ENCODE measurements at places on chromosomes 1 and 21.

DNA sequence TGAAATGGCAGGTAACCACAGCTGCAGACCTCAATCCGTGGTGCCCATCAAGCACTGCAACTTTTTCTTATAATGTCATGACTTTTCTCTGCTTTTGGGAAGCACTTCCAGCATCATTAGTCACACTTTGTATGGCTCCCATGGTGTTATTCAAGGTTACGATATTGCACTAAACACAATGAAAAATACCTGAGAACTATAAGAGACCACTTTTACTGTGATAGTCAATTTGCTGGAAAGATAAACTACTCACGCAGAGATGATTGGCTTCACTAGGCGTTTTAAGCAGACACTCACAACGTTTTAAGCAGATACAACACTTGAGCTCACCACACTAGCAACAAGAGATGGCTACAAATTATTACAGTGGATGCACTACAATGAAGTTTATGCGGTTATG, 103.2 kb upstream of the CHRM3 start:
- H3K27ac ChIP-seq, result no peak overlapping the region
- H3K4me1 ChIP-seq, result no peaks in the 10 kb centered on the region
- H3K4me3 ChIP-seq, result no peak overlapping the region
- no peaks in the 10 kb centered on the region for H3K27me3 ChIP-seq
- H3K36me3 ChIP-seq, result no peaks in the 10 kb centered on the region

DNA sequence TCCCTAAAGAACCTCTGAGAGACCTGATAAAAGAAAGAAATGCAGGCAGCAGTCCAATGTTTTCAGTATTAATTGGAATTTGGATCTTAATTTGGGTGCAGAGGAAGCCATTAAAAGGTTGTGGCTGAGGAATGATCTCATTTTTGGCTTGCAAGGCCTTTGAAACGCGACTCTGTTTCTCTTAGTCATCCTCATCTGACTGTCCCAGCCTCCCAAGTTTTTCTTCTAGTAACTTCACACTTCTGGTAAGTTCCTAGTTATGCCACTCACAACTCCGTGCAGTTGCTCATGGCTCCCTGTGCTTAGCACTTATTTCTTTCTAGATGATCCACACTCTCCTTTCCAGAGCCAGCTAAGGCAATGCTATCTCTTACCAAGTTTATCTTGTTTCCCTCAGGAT, 147.4 kb upstream of the USP24 start:
- no peaks in the 10 kb centered on the region for H3K36me3 ChIP-seq
- no peak for DNase-seq
- no peak overlapping the region for H3K4me3 ChIP-seq
- no peaks in the 10 kb centered on the region for H3K4me1 ChIP-seq
- H3K27me3 ChIP-seq, result no peaks in the 10 kb centered on the region
- no peak overlapping the region for H3K27ac ChIP-seq

GRCh38 chr1:37259019-37259418, 215.4 kb upstream of the ZC3H12A start:
- H3K27me3 ChIP-seq, result peaks cover 70% of the 10 kb centered on the region
- no peak overlapping the region for H3K4me3 ChIP-seq

GRCh38 chr1:227032396-227032795, 92.3 kb downstream of the COQ8A start:
- H3K27me3 ChIP-seq, result no peaks in the 10 kb centered on the region
- H3K4me1 ChIP-seq, result 0 out of 2 replicates have a peak, but pooled peaks cover 4% of the 10 kb centered on the region
- peaks cover 10% of the 10 kb centered on the region for H3K36me3 ChIP-seq
- no peak for DNase-seq
- no peak overlapping the region for H3K27ac ChIP-seq
- H3K4me3 ChIP-seq, result no peak overlapping the region

DNA sequence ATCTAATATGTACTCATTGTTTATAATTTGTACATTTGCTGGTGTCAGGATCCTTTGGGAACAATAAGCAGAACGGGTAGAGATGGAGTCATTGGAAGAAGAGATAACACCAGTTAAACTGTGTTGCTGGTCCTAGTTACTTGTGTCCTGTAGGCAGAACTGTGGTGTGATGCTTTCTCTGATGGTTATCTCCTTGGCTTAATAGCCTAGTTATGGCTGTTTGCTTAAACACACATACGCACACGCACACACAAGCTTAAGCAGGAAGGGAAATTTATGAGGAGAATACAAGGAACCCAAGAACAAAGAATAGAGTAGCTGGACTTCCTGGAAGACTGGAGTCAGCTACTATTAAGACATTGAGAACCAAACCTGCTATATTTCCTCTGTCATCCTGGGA, 5.7 kb upstream of the PKN2 start:
- H3K36me3 ChIP-seq, result no peaks in the 10 kb centered on the region
- peak overlapping the region; percentile 55 for H3K27ac ChIP-seq
- DNase-seq, result peak; percentile 65
- H3K4me3 ChIP-seq, result no peak overlapping the region

DNA sequence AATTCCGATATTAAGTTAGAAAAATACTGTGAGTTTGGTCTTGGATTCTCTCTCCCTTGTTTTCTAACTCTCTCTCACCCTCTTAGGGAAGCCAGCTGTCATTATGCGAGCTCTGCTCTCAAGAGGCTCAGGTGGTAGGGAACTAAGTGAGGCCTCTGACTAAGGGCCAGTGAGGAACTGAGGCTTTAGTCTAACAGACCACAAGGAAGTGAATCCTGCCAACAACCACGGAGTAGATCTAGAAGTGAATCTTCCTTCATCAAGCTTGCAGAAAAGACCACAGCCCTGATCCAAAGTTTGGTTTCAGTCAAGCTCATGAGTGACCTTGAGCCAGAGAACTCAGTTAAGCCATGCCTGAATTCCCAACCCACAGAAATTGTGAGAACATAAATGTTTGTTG, 180.1 kb upstream of the PRMT6 start:
- no peaks in the 10 kb centered on the region for H3K4me1 ChIP-seq
- no peaks in the 10 kb centered on the region for H3K27me3 ChIP-seq
- no peak overlapping the region for H3K4me3 ChIP-seq

- no peaks in the 10 kb centered on the region for H3K36me3 ChIP-seq
- H3K4me3 ChIP-seq, result no peak overlapping the region
- no peak overlapping the region for H3K27ac ChIP-seq
These were observed 292.8 kb upstream of the B3GALT2 start for GRCh38 chr1:193479187-193479586.

GRCh38 chr1:245752561-245752960, 597.8 kb downstream of the KIF26B start:
- H3K4me1 ChIP-seq, result no peaks in the 10 kb centered on the region
- H3K27me3 ChIP-seq, result no peaks in the 10 kb centered on the region
- H3K27ac ChIP-seq, result no peak overlapping the region
- DNase-seq, result no peak
- no peaks in the 10 kb centered on the region for H3K36me3 ChIP-seq

GRCh38 chr1:20212085-20212684, 25.9 kb upstream of the PLA2G2C start:
- peaks cover 53% of the 10 kb centered on the region for H3K4me1 ChIP-seq
- H3K4me3 ChIP-seq, result peak overlapping the region; percentile 36
- H3K27me3 ChIP-seq, result no peaks in the 10 kb centered on the region

DNA sequence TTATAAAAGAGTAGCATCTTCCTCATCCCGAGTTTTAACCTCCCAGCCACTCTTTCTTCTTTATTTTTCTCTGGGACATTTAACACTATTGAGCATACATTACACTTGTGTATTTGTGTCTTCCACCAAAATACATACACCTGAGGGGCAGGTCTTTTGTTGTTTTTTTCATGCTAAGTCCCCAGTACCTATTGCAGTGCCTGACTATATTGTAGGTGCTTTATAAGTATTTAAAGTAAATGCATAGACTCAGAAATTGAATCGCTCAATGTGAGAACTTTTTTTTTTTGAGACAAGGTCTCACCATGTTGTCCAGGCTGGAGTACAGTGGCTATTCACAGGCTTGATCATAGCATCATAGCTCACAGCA, 7.8 kb upstream of the SEMA4A start:
- no peak for DNase-seq
- no peak overlapping the region for H3K27ac ChIP-seq
- H3K27me3 ChIP-seq, result no peaks in the 10 kb centered on the region
- no peaks in the 10 kb centered on the region for H3K36me3 ChIP-seq
- H3K4me1 ChIP-seq, result peaks cover 15% of the 10 kb centered on the region

DNA sequence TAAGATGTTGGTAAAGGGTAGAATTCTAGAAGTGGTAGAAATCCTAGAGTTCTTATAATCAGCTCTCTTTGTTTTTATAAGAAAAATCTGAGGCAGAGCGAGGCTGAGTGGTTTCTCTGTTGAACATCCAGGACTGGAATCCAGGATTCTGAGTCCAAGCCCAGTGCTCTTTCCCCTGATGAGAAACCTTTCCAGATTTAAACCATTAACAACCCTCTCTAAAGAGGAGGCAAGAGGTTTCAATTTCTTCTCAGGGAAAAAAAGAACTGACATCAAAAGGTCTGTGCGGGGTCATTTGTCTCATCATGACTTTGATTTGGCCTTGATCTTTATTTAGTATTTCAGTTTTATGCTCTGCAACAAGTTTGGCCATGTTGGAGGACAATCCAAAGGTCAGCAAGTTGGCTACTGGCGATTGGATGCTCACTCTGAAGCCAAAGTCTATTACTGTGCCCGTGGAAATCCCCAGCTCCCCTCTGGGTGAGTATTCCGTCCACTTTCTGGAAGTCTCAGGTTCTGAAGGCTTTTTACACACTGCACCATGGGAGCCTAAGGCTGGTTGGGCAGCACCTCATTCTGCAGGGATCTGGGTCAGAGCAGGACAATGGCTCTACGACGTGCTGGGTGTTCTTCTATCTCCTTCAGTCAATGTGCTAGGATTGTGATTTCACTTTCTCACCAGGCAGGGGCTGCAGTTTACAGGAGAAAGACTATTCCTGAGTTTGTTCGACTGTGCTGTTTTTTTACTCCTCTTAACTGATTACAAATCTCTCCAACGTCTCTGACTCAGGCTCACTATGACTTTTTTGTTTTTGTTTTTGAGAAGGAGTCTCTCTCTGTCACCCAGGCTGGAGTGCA, 18.9 kb upstream of the CCT8 start:
- H3K4me3 ChIP-seq, result no peak overlapping the region
- no peak for DNase-seq
- H3K27ac ChIP-seq, result no peak overlapping the region

DNA sequence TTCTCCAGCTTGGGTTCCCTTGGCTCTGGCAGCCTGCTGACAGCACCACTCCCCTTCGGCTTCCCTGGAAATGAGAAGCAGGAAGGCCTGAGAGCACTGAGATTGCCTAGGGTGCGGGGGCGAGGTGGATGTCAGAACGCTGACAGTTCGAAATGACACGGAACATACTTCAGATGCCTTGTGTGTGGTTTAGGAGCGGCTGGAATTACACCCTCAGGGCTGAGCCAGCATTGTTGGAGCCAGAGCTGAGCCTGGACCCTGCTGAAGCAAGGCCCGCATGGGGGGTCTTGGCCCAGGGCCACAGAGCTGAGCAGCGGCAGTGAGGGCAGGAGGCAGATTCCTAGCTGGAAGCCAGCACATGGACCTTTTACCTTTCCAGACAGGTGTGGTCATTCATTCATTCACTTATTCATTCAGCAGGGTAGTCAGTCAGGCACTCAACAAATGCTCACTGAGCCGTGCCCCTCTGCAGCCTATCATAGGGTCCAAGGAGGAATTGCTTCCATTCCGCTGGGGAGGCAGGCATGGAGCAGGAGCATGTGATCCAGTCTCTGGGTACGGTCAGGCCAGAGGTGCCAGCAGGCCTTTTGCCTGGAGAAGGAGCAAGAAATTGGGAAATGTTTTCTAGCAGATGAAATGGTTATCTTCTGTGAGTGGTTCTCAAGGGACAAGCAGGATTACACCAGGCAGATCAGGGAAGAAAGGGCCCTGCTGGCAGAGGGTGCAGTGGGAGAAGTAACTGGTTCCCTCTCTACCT, 6.6 kb upstream of the FOXE3 start:
- no peaks in the 10 kb centered on the region for H3K4me1 ChIP-seq
- DNase-seq, result no peak
- H3K27ac ChIP-seq, result no peak overlapping the region
- H3K36me3 ChIP-seq, result no peaks in the 10 kb centered on the region
- H3K27me3 ChIP-seq, result no peaks in the 10 kb centered on the region

DNA sequence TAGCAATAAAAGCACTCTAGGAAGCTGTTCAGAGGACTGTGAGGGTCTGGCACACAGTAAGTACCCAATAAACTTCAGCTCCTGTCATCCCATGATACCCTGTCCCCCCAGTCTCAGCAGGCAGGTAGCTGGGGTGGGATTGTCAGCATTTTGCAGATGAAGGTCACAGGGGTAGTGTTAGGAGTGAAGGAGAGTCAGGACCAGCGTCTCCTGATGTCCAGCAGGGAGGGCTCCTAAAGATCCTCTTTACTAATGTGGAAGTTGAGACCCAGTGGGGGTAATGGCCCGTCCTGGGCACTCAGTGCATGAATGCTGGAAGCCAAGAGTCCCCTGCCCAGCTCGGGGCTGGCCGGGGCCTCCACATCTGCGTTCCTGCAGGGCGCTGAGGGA, 31.3 kb upstream of the EDN2 start:
- H3K4me1 ChIP-seq, result peaks cover 33% of the 10 kb centered on the region
- H3K27me3 ChIP-seq, result no peaks in the 10 kb centered on the region
- peak overlapping the region; percentile 67 for H3K4me3 ChIP-seq
- peak overlapping the region; percentile 96 for H3K27ac ChIP-seq
- DNase-seq, result no peak

- peaks cover 16% of the 10 kb centered on the region for H3K4me1 ChIP-seq
- no peaks in the 10 kb centered on the region for H3K36me3 ChIP-seq
- H3K27ac ChIP-seq, result 0 out of 2 replicates have a peak overlapping the region, but pooled peaks have one; percentile 3
- H3K27me3 ChIP-seq, result no peaks in the 10 kb centered on the region
- peak; percentile 39 for DNase-seq
These were observed 54.8 kb downstream of the SIPA1L2 start for GRCh38 chr1:232574889-232575762.

DNA sequence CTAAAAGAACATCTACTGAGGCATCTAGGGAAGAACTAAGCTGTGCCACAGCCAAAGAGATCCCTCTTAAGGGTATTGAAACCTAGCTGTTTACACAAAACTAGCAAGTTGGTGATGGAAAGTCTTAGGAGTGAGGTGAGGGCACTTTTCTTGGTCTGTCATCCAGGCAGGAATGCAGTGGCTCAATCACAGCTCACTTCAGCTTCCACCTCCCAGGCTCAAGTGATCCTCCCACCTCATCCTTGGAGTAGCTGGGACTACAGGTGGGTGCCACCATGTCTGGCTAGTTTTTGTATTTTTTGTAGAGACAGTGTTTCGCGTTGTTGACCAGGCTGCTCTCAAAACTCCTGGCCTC, 2.4 kb downstream of the PLEKHO1 start:
- no peak overlapping the region for H3K27ac ChIP-seq
- H3K4me1 ChIP-seq, result peaks cover 9% of the 10 kb centered on the region
- no peak overlapping the region for H3K4me3 ChIP-seq
- no peaks in the 10 kb centered on the region for H3K27me3 ChIP-seq
- DNase-seq, result no peak

All from PC-3 (cell line).